ENCODE measurements at places on chromosomes 12 and 14. TPM values are rescaled to one million over a fixed set of nuclear protein-coding genes. Genes with fewer than 3 reads are reported as not detected.

CDKN1B gene
- 27.6 TPM for polyA plus RNA-seq

PPP4R4 gene
- 0.50 TPM for polyA plus RNA-seq

NGB gene
- polyA plus RNA-seq: not detected

ADAMTS20 gene
- not detected for polyA plus RNA-seq

TEX52 gene
- not detected for polyA plus RNA-seq

ACSS3 gene
- 0.73 TPM for polyA plus RNA-seq

PKP2 gene
- 10.2 TPM for polyA plus RNA-seq

KRT85 gene
- polyA plus RNA-seq: not detected

IL26 gene
- not detected for polyA plus RNA-seq

FAM90A1 gene
- polyA plus RNA-seq: not detected
